ENCODE measurements at places on chromosomes 16 and 17.

DNA sequence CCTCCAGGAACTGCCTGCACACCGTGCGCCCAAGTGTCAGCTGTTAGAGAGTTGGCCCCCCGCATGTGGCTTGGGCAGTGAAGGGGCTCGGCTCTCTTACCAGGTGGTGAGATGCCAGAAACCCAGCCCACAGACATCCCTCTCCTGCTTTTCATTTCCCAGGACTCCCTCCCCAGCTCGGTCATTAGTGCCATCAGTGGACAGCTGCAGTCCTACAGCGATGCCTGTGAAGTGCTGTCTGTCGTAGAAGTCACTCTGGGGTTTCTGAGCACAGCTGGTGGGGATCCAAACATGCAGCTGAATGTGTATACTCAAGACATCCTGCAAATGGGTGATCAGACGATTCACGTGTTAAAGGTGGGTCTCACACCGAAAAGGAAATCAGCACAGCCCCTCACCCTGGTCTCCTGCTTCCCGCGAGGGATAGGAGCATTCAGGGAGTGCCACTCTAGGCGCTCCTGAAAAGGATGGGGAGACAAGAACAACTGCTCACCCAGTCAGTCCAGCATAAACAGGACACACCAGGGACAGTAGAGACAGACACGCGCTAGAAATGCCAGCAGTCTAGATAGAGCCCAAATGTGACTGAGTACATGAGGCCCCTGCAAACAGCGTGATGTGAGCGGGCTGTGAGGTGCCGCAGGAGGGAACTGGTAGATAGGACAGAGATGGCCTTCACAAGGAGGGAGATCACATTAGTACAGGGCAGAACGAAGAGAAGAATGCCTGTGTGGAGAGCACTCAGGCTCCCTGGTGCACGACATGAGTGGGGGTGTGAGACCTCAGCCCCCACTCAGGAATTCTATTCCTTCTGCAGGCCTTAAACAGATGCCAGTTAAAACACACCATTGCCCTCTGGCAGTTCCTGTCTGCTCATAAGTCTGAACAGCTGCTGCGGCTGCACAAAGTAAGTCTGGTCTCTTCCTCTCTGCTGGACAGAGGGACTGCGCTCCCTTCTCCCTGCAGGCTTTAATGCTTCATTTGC, 25.7 kb upstream of the ENDOV start:
- no peak for DNase-seq

DNA sequence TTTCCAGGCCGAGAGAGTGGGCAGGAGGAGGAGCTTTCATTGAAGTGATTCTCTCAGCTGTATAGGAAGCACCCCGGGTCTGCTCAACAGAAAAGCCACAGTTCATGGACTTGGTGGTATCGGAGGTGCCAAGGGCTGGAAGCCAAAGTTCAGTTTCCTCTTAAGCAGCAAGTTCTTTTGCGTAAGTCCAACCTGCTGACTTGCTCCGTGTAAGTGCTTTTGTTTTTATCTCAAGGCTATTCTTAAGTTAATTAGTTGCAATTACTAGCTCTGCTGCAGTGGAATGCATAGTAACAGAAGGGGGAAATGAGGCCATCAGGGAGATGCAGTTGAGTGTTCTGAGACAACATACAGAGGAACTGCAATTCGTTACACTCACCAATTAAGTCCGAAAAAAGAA, 44.6 kb downstream of the SMIM36 start:
- DNase-seq: no peak

DNA sequence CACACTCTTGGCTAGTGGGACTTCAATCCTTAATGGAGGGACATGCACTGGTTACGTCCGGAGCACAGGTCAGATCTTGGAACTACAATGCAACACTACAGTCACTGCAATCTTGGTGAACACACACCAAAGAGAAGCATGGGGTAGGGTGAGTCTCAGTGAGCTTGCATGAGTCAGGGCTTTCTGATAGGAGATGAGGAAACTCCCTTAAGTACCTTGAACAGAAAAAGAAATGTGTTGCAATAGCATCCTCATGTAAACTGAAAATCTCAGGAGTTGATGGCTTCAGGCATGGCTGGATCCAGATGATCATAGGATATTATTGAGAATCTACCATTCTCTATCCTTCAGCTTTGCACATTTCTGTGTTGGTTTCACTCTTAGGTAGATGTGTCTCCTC, 54.1 kb downstream of the CES1 start:
- no peak for DNase-seq

DNA sequence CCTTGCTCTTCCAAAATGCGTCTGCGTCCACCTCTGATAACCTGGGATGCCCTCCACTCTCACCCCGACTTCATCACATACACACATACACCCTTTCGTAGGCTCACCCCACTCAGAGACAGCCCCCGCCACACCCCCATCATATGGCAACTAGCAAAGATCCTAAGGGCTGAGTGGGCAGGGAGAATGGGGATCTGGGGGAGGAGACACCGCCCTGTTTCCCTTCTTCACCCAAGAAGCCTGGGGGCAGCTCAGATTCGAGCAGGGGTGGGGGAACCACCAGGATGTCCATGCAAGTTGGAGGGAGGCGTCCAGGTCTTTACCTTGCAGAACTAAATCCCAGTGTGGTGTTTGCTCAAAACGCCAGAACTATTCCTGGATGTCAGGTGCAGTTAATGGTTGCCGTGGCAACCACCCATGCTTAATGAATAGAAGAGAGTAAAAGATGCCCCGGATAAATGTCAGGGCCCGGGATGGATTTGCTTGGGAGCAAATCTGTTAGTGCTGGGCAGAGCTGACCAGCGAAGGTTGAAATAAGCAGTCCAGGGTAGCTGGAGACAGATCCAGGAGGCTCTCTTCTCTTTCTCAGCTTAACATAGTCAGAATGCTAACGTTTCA, 72.8 kb downstream of the CACNG3 start:
- no peak for DNase-seq

DNA sequence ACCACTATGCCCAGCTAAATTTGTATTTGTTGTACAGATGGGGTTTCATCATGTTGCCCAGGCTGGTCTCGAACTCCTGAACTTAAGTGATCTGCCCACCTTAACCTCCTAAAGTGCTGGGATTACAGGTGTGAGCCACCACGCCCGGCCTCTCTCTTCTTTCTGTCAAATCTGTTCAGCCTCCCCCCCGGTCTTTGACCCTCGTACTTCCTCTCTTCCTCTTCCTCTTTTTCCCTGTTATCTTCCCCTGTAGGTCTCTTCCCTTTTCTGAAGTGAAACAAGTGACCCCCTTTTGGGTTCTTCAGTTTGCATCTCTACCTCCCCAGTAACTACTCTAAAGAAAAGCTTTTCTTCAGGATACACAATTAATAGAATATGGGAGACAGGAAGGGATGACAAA, 31.7 kb upstream of the DHX40 start:
- DNase-seq: no peak

- no peak for DNase-seq
These were observed 109.9 kb downstream of the TANC2 start for GRCh38 chr17:63075969-63076368.

DNA sequence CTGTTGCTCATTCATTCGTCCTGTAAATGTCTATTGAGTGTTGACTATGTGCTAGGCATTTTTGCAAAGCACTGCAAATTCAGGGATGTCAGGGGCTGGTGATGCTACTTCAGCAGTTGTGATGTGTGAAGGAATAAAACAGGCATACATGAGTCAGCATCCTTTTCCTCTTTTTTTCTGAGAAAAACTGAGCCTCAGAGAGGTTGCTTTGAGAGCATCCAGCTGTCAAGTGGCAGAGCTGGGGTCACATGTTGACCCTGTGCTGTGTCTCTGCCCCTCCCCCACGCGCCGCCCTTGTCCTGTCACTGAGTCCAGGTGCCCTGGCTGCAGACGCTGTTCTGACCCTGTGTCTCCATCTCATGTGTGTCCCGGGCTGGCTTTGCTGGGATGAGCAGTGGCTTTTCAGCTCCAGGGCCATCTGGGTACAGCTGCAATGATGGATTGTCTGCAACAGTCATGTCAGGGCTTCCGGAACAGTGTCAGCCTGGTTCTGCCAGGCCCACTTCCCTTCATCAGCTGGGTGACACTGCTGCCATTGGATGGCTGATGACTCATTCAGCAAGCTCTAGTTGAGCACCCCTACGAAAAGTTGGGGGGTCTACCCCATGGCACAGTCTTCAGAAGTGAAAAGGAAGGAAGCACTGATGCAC, 14.9 kb downstream of the SEC14L5 start:
- DNase-seq: no peak

DNA sequence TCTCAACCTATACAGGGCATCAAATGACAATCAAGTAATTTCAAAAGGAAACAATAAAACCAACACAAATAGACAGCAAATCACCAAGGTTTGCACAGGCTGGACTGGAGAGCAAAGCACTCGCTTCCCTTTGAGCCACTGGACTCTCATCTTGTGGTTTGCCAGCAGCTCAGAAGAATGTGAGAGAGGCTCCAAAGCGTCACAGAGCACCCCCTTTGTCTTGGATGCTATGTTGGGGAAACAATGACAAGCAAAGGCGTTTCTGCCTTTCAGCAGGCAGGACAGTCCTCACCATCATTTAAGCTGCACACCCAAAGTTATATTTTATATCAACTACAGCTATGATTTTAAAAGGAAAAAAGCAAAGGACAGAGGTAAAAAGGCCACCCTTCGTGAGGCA, 13.2 kb downstream of the SLC6A4 start:
- DNase-seq: no peak

DNA sequence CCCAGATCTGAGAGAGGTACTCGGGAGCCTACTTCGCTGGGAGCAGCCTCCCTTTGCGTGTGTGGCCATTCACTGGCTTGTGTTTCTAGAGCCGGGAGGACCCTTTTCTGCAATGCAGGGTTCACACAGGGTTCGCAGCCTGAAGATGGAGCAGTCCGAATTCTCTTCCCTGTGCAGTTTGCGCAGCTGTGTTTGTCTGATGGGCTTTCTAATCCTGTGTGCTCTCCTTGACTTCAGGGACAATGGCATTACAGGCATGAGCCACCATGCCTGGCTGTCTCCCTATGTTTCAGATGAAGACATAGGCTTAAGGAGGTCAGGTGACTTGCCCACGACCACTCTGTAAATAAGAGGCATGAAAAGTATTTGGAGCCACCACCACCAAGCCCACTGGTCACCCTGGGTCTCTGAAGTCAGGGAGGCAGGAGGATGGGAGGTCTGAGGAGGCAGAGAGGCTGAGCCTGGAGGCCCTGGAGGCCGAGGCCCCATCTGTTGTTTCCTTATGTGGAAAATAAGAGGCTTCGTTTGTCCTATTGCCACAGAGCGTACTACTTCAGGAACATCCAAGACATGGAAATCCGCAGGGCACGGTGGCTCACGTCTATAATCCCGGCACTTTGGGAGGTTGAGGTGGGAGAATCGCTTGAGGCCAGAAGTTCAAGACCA, 5.0 kb upstream of the STH start:
- no peak for DNase-seq

GRCh38 chr17:64406321-64407200, 15.9 kb upstream of the PECAM1 start:
- DNase-seq: peak; percentile 44
